ENCODE measurements at places on chromosomes 7 and 10. TPM values are rescaled to one million over a fixed set of nuclear protein-coding genes. Genes with fewer than 3 reads are reported as not detected.

DNA sequence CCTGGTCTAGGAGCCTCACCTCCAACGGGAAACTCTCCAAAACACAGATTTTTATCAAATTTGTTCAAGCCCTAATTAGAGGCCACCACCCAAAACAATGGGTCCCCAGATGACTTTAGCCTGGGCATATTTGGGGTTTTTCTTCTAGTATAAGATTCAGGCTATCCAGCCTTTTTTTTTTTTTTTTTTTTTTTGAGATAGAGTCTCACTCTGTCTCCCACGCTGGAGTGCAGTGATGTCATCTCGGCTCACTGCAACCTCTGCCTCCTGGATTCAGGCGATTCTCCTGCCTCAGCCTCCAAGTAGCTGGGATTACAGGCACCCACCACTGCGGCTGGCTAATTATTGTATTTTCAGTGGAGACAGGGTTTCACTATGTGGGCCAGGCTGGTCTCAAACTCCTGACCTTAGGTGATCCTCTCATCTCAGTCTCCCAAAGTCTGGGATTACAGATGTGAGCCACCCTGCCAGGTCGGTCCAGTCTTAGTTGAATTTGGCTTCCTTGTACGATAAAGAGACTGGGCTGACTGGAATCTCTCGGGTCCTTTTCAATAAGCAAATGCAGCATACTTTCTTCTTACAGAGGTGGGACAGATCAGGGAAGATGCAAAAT, 91.4 kb upstream of the KLF6 start:
- DNase-seq = no peak

HOGA1 gene
- 0.25 TPM for total RNA-seq

GRCh38 chr10:109173121-109173520, 750.2 kb downstream of the XPNPEP1 start:
- no peak for DNase-seq

DNA sequence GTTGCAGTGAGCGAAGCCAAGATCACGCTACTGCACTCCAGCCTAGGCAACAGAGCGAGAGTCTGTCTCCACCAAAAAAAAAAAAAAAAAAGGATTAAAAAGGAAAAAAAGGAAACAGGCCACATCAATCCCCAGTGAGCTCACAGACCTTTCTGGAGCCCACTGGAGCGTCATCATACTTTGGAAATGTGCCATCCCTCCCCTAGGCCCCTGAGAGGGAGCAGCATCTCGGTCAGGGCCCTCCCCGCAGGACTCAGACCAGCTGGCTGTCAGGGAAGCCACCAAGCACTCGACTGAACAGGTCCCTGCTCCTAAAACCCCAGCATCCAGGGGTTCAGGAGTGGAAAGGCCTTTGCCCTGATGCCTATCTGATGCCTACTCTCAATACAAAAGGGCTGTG, 97.9 kb upstream of the SH2B2 start:
- DNase-seq = no peak

- DNase-seq = no peak
Observed at GRCh38 chr7:140031364-140031763, 31.4 kb downstream of the PARP12 start.

DNA sequence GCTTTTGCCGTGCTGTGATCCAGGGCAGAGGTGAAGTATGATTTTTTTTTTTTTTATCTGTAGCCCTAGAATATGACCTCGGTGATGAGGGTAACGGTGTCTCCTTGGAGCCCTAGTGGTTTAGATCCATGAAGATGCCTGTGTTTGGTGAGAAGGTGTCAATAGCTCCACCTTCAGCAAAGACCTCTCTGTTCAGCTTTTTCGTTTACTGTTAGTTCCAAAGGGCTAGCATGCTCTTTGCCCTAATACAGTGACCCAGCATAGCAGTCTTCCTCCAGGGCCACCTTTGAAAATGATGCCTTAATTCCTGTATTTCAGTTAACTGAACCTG, 746 bp upstream of the MRPS16 start:
- DNase-seq = no peak

SEMA3C gene
- 113 TPM for total RNA-seq

- no peak for DNase-seq
Observed at GRCh38 chr10:131937836-131938235, 37.0 kb downstream of the PPP2R2D start.

DGKB gene
- total RNA-seq = 1.1 TPM

DNA sequence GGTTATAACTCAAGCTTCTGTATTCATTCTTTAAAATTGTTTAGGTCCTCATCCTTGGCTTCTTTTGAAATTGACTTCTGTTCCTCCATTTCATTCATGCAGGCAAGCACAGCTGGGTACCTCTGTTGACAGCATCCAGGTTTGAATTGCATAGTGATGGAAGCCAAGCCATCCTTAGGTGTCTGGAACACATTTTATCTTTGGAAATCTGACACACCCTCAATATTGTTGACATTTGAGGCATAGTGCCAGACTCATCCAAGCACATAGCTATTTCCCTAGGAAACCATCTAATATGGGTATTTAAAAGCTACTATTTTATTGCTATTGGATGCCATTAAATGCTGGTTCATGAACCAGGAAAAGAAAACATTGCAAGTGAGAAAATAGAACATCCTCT, 142.1 kb upstream of the PTPRZ1 start:
- DNase-seq = no peak

ASAH2 gene
- total RNA-seq = 5.6 TPM

DNA sequence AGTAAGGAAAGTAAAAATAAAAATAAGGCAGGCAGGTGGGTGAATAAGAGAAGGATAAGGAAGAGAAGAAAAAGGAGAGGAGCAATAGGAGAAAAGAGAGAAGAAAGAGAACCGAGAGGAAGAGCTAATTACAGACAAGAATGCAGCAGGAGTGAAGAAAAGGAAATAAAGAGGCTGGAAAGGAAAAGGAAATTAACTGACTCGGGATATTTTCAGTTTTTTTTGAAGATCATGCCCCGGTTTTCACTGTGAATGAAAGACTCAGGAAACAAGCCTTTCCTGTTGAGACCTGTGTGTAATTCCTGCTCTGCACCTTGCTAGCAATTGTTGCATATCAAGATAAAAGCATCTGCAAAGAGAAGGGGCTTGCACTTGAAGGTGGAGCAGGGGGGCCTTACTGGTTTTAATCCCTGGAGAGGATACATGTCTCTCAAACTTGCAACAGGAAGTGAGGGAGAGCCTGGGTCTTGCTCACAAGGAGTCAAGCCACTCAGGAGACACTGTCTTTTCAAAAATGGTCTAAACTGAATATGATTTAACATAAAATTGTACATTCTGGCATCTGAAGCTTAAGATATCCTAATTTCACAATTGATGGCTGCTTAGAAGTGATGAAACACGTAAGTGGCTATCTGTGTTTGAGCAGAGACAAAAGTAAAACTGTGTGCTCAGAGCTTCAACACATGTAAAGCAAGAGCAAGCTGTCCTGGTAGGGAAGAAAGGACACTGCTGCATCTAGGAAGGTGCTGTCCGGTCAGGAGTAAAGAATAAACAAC, 157.6 kb downstream of the FAM107B start:
- no peak for DNase-seq

IQUB gene
- total RNA-seq = 21.3 TPM

DNA sequence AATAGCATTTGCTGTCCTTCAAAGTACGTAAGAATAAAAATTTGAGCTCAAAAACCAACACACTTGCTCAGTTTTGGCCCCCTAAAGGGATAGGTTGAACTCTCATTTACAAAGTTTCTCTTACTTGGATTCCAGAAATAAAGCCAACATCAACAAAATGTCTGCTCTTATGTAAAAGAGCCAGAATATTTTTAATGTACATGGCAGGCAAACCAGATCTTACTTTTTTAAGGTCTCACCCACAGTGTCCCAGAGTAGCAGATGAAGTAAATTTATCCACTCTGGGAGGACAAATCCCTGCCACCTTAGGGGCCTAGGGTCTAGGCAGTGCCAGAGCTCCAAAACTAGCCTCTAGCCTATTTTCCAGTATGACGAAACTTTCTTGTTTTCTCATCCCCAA, 159.6 kb downstream of the SKAP2 start:
- DNase-seq = no peak

SUFU gene
- total RNA-seq = 16.5 TPM

DNA sequence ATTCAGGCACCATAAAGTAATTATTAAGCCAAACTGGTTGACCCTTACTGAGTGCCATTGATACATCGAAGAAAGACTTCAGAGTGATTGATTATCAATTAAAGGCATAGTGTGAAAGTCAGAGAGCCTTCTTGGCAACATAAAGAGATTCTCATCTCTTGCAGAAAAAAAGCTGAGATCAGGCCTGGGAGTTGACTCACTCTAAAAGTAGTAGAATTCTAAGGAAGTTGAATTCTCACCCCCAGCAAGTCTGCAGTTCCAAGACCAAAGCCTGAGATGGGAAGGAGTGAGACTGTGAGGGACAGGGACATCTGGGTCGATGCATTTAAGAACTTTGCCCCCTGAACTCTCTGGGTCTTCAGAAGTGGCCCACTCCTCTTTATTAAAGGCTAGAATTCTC, 21.6 kb upstream of the ERCC6 start:
- no peak for DNase-seq

- DNase-seq = no peak
Observed at GRCh38 chr10:58995058-58995596, 181.3 kb upstream of the PHYHIPL start.

MUC12 gene
- 3.5 TPM for total RNA-seq

- DNase-seq = no peak
Observed at GRCh38 chr10:48252354-48252650, 22.2 kb downstream of the FRMPD2 start.

DNA sequence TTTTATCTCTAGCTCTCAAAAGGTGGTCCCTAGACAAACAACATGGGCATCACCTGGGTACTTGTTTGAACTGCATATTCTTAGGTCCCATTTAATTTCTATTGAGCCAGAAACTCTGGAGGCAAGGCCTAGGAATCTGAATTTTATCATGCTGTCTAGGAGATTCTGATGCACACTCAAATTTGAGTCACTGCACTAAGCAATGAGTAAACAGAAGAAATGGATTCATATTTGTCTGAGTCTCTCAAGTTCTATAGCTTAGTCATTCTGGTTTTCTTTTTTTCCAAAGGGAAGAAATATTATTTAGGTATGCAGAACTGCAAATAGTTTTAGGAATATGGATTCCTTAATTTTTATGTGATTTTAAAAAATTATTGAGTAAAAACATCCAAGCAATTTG, 185.5 kb downstream of the SEMA3A start:
- DNase-seq = no peak

GRCh38 chr10:74081192-74081803, 69.3 kb downstream of the AP3M1 start:
- peak; percentile 46 for DNase-seq

DNA sequence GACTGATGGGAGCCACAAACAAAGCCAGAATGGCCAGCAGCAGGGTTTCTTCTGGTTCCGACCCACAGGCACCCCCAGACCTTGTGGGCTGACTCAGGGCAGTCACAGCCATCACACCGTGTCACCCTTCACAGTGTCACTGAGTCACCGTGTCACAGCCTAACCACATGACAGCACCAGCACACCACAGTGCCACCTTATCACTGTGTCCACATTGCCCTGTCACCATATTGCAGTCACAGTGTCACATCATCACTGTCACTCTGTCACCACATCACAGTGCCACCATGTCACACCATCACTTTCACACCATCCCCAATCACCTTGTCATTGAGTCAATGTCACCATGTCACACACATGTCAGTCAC, 77.0 kb downstream of the OAT start:
- DNase-seq = no peak

DNA sequence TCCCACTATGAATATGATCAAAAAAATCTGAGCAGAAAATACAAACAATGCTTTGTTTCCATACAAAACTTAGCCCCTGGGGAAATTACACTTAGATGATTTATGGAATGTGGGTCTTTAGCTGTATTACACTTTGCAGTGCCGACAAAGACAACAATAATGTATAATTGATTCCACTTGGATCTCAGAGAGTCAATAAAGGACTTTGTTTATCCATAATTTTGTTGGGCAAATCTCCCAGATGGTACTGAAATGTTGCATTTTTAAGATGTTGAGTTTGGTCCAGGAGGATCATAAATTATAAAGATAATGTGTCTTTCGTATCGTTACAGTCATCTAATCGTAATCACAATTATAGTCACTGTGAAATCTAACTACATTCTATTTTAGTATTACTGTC, 66.9 kb upstream of the DOCK1 start:
- DNase-seq = no peak

HMX2 gene
- total RNA-seq = 0.19 TPM

DNA sequence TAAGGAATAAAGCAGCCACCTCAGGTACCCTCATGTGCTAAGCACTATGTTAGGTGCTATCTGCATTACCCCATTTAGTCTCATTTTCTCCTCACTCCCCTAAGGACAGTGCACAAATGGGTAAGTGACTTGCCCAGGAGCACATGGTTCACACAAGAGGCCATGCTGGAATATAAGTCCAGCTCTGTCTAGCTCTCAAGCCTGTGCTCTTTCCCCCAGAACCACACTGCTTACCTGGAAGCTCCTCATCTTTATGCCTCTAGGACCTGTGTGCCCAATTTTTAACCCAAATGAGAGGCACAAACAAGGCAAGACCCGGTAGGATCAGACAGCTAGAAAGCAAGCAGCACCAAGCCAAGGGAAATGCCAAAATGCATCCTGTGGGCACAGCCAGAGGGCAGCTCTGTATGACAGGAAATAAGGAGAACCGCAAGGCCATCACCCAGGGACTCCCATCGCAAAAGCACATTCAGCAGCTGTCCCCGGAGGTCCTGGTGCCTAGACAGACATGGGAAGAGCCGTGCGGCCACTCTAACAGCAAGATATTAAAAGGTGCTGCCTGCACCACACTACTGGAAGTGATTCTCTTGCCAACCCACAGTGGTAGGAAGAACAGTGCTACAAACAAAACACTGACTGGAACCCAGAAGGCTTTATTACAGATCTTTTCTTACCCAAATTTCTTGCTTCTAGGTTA, 88.1 kb downstream of the GSAP start:
- DNase-seq = no peak

GRCh38 chr10:74474022-74474713, 323.1 kb downstream of the ADK start:
- DNase-seq = no peak
